Activated CD4-positive, alpha-beta T cell treated with anti-CD3 and anti-CD28 coated beads, Interleukin-2, amount 50 U/mL, for 24 hours (primary cell): ENCODE measurements at places on chromosomes 7 and 10.

DNA sequence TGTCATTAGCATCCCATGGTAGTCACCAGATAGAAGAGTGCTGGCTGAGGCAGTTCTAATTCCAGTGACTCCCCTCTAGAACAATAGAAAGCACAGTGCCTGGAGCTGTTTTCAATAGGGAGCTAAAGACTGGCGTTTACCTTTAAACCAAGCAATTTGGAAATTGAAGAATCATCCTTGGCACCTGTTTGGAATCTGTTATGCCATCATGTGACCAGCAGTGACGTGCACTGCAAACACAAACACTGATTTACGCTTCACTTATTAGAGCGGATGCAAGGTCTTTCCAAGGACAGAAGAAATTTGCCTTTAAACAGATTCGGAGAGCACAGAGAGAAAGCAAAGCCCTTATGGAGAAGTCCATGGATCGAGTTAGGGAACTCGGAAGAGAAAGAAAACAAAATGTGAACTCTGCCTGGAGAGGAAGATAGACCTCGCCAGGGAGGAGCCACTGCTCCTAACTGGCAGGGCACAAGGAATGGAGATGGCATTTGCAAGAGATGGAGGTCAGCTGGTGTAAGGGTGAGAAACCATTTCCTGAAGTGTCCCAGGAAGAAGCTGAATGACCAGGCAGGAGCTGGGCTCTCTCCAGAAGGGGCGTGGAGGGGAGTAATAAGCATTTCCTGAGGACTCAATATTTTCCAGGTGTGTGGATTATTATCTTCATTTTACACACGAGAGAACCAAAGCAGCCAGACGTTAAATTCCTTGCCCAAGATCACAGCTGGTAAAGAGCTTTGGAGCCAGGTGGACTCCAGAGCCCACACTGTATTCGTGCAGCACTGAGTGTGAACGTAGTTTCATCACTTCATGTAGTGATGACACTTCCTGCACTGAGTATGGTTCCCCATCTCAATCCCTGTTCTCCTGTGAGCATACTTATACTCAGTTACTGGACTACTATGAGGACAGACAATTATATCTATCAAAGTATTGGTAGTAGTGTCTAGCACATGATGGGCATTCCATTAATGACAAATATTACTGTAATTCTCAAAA lies 97.7 kb downstream of the CUBN start:
- DNase-seq = no peak

- DNase-seq = no peak
Measured at GRCh38 chr7:28224675-28225074, 44.1 kb upstream of the JAZF1 start.

DNA sequence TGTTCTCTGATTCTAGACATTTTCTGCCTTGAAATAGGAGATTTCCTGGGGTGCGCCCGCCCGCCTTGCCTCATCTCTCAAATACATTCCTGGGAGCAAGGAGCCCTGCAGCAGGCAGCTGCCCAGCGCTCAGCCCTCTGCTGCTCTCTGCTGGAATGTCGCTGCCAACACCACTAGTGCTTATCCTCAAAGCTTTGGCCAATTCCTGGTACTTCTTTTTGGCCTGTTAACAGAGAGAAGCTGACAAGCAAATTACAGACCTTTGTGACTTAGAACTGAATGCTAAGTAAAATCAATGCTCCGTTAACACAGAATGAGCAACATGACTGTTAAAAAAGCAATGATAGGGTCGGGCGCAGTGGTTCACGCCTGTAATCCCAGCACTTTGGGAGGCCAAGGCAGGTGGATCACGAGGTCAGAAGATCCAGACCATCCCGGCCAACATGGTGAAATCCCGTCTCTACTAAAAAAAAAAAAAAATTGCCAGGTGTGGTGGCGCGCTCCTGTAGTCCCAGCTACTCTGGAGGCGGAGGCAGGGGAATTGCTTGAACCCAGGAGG lies 41.9 kb upstream of the SYPL1 start:
- peak; percentile 45 for DNase-seq

DNA sequence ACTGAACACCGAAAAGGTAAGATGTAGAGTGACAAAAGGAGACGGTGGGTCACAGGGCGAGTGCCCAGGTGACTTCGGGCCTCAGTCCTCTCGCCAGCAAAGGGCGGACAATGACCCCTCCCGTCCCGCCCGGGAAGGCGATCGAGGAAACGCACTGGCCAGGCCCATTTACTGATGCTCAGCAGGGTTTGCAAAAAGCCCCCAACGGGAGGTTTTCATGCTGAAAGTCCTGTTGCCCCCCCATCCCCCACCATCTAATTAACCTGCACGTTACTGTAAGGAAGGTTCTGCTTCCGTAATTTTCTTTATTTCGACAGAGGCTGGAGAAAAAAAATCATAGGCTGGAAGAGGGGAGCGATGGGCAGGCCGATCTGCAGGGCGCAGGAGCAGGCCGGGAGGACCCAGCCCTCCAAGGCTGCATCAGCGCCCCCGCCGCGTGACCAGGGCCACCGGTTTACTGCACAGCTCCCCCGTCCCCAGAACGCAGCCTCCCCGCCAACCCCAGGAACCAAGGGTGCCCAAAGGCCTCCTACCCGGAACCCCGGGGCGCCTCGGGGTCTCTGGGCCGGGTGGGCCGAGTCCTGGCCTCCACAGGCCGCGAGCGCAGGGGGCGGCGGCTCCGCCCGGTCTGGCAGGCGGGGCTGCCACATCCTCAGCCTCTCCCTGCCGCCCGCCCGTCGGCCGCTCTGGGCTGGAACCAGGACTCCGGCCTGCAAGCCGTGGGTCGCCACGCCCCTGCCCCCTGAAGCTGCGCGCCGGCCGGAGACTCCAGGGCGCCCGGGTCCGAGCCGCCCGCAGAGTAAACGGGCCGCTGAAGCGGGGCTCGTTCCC lies 613 bp downstream of the OAT start:
- DNase-seq = peak; percentile 5

GRCh38 chr7:8201846-8202441 lies 60.0 kb downstream of the ICA1 start:
- DNase-seq = no peak

DNA sequence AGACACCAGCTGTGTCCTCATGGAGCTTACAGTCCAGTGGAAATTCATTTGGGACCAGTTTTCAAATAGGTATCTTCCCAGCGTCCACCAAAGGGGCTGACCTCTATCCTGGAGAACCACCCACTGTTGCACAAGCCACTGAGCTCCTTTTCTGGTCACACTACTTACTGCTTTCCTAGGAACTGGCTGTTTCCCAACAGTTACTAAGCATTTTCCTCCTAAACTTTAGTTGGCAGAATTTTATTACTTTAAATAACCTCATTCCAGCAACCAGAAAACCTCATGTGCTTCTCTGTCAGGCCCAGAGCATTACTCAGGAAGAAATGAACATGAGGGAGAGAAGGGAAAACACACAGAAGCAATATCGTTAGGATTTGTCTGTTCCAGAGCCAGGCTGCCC lies 183.1 kb downstream of the GPAM start:
- DNase-seq = no peak

DNA sequence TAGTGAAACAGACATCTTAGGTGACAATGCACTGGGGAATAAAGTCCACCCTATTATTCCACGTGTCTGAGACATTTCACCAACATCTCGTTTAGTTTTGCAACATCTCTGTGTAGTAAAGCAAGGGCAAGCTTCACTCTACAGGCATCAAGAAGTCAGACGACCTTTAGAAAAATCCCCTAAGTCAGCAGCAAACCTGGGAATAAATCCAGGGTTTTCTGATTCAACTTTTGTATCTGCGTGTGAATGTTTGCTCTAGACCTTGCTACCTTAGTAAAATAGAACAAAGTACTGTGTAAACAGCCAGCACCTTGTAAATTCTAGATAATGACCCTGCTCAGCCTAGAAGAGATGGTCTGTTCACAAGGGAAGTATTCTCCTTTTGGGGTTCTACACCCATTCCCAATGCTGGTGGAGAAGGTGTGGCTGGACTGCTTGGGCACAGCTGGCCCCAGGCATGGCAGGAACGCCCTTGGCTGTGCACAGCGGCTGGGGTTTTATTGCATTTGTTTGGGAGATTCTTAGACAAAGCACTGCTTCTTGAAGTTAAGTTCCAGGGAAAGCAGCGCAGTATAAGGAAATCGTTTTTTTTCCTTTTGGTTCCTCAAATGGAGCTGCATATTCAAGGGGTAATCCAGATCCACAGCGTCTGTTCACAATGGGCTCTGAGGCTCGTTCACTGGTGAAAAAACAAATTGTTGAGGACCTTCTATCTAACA lies 38.3 kb upstream of the GALNTL5 start:
- DNase-seq = no peak

GRCh38 chr10:47419421-47419820 lies 35.3 kb upstream of the ZNF488 start:
- DNase-seq = no peak

DNA sequence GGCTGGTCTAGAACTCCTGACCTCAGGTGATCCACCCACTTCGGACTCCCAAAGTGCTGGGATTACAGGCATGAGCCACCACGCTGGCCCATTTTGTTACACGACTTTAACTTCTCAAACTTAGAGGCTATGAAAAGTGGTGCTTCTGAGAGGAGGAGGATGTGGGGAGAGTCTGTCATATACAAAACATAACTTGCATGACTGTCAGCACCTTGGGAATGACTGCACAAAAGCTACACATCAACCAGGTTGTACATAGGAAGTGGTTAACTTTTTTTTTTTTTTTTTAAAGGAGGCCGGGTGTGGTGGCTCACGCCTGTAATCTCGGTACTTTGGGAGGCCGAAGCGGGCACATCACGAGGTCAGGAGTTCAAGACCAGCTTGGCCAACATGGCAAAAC lies 43.4 kb upstream of the GSDME start:
- no peak for DNase-seq

DNA sequence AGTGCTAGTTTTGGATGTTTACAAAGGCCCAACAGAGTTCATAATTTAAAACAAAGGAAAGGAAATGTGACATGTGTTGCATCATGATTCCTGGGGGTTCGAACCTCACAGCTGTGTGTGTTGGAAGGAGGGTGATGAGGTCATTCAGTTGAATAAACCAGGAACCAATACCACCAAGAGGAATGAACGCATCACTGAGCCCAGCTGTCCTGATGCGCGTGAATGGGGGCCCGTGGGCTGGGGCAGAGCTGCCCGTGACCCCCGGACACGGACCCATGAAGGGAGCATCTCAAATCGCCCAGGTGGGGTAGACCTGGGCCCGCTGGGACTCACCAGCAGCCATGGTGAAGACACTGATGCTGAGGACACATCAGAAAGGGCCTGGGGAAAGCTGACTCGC lies 33.0 kb downstream of the BRI3 start:
- DNase-seq = no peak

DNA sequence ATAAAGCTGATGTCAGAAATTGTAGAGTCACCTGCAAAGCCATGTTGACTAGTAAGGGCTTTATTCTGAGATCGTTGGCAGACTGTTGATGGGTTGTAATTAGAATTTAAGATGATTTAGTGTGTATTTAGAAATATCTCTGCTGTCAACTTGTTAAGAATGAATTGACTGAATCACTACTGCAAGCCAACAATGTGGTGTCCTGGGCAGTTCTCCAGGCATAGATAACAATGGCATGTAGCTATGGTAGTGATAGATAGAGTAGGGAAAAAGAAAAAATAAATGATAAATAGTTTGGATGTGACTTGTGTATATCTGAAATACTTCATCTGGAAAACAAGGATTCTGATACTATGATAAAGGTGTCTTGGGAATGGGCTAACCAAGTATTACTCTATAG lies 640.2 kb downstream of the ARL4A start:
- no peak for DNase-seq

DNA sequence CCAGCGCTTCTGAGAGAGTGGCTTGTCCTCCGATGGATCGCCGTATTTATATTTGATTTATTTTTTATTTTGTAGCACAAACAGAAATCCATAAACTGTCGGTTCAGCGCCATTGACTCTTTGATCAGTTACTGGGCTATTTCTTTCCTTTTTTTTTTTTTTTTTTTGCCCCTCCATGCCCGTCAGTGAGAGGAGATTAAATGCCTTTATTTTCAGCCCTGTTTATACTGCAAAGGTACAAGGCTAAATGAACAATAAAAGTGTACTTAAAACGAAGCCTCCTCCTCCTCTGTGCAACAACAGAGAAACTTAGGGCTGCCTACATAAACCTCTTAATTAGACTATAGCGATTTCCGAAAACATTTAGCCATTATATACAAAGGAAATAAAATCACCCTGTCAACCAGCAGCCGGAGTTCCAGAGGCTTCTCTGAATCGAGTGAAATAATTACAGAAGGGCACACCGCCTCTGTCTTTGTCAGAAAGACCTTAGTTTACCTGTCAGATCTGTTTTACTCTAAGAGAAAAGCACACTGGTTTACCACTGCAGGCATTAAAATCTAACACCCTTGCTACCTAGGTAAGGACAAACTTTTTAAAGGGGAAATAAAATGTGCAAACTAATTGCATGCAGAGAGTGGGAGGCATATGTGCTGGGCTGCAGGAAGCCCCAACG lies 3.5 kb downstream of the EBF3 start:
- no peak for DNase-seq

DNA sequence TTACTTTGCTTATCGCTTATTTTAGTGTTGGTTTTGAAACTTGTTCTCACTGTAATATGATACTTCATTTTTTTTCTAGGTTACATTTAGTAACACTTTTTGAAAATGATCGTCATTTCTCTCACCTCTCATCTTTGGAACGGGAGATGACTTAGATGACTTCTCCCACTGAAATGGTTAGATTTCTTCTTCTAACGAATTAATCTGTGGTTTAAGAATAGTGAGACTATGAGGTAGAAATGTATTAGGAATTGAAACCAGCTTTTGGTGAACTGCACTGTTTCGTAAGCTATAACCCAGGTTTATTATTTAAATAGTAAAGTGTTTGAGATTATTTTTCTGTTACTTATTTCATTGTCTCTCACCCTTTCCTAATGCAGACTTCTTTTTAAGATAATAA lies 93.7 kb downstream of the PRR15 start:
- DNase-seq = no peak

GRCh38 chr10:12390733-12391132 lies 41.4 kb downstream of the CAMK1D start:
- no peak for DNase-seq

DNA sequence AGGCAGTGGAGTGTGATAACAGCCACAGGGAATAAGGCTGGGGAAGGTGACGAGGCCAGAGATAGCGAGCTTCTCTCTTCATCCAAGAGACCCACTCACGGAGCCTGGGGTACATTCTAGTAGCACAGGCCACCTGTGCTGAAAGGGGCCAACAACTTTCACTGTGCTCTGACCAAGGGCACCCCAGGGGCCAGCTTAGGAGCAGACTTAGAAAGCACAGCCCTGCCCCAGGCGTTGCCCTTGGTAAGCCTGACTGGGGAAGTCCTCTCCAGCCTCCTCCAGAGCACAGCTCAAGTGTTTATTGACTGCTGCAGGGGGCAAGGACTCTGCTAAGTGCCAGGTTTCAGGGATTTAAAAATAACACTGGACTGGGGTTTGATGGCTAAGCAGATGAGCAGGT lies 44.7 kb downstream of the EBF3 start:
- no peak for DNase-seq

DNA sequence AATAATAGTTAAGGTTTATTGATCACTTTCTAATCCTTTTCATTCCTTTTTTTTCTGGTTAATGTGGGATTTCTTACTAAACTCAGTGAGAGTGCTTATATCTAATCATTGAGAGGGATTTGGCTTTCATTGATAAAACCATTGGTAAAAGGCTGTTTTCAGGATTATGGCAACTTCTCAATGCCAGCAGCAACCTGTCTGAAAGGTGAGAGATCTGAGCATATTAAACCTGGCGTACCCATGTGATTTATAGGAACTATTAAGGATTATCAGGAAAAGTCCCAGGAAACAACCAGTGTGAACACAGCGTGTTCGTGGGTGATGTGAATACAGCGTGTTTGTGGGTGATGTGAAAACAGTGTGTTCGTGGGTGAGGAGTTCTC lies 65.9 kb downstream of the PDIA4 start:
- DNase-seq = no peak
